CD4-positive, alpha-beta T cell (primary cell): ENCODE measurements at places on chromosomes 4 and X. TPM values are rescaled to one million over a fixed set of nuclear protein-coding genes. Genes with fewer than 3 reads are reported as not detected.

Gene TMPRSS11A
- not detected for total RNA-seq

Gene ENPEP
- not detected for total RNA-seq

Gene NDNF
- not detected for total RNA-seq

Gene NR0B1
- not detected for total RNA-seq

Gene EGFL6
- not detected for total RNA-seq

Gene BEX1
- 0.44 TPM for total RNA-seq

Gene SPANXC
- not detected for total RNA-seq

Gene DMD
- total RNA-seq: 0.47 TPM

Gene ARMCX4
- 17.9 TPM for total RNA-seq

Gene DDIT4L
- not detected for total RNA-seq

Gene TAF7L
- total RNA-seq: not detected

Gene SYP
- total RNA-seq: 0.17 TPM

Gene CT45A3
- not detected for total RNA-seq

Gene SMIM10L2A
- 1.1 TPM for total RNA-seq

Gene FAM47A
- total RNA-seq: not detected

Gene SMIM10
- not detected for total RNA-seq

Gene SH2D1A
- total RNA-seq: 41.5 TPM

Gene MOSPD2
- 6.4 TPM for total RNA-seq

Gene FREM3
- total RNA-seq: not detected

Gene DGKK
- total RNA-seq: not detected

Gene ETDA
- not detected for total RNA-seq

Gene ZNF732
- total RNA-seq: not detected

Gene SUPT20HL2
- not detected for total RNA-seq
